ENCODE measurements at places on chromosomes 2 and 18.

DNA sequence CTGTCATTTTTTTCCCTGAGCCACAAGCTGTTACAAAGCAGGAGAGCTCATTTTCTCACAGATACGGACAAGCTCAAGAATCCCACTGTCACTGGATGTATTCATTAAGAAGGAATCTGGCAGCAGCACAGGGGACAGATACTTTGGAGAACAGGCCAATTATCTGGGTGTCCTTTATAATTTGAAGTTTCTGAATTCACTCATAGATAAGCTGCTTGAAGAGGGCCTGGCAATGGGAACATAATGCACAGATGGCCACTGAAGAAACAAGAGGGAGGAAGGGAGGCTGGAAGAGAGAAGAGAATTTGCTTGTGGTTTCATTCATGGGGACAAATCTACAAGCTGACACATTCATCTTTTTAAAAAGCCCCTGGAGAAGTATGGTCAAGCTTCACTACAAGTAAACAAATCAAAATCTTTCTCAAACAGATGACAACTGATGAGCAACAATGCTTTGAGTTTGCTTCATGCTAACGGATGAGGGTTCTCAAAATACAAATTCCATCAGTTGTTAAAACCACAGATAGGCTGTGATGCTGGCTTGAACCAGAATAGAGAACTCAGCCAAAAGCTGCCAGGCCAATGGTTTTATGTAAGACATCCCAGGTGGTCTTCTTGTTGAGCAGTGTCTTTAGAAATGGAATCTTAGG lies 11.9 kb downstream of the BCL2 start:
- H3K27ac ChIP-seq, result peak overlapping the region; percentile 49
- no peak for DNase-seq
- H3K4me3 ChIP-seq, result no peak overlapping the region
- H3K4me1 ChIP-seq, result peaks cover 58% of the 10 kb centered on the region
- peaks cover 9% of the 10 kb centered on the region for H3K36me3 ChIP-seq

- H3K4me3 ChIP-seq, result no peak overlapping the region
- H3K36me3 ChIP-seq, result peaks cover 10% of the 10 kb centered on the region
- DNase-seq, result no peak
- H3K27ac ChIP-seq, result no peak overlapping the region
- H3K27me3 ChIP-seq, result no peaks in the 10 kb centered on the region
- H3K4me1 ChIP-seq, result no peaks in the 10 kb centered on the region
These were observed 105.5 kb downstream of the RTP5 start for GRCh38 chr2:241974851-241975592.

DNA sequence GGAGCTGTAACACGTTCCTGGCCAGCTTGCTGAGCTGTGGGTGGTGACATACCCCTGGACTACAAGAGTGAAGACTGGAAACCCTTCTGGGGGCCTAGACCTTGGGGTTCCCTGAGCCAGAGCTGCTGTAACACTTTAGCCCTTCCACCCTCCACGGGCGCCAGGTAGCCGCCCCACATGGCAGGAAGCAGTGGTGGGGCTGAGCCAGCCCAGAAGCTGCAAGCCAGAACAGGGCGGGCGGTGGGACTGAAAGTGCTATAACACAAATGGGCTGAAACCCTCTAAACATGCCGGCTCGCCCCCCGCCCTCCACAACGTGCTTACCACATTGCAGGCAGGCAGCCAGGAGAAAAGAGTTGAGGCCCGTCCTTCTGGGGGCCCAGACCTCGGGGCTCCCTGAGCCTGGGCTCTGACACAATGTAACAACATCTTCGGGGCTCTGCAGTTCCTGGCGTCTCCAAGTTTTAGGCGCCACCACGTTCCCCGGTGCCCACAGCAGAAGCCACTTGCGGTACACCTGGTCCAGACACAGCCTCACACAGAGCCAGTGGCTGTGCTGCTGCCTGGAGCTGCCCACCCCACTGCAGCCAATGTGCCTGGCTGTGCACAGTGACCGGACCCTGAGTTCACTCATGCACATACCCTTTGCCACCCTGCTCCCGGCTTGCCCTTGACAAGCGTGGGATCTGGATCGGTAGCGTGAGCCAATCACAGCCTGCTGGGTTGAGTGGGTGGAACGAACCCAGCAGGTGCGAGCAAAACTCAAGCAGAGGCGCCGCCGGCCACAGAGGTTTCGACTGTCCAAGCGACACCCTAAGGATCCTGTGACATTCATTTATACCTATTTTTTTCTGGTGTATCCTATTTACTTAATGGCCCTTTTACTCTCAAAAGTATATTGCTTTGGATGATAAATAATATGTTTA lies 127.4 kb upstream of the FHL2 start:
- H3K4me1 ChIP-seq, result no peaks in the 10 kb centered on the region
- no peak overlapping the region for H3K27ac ChIP-seq
- no peak for DNase-seq
- no peak overlapping the region for H3K4me3 ChIP-seq

DNA sequence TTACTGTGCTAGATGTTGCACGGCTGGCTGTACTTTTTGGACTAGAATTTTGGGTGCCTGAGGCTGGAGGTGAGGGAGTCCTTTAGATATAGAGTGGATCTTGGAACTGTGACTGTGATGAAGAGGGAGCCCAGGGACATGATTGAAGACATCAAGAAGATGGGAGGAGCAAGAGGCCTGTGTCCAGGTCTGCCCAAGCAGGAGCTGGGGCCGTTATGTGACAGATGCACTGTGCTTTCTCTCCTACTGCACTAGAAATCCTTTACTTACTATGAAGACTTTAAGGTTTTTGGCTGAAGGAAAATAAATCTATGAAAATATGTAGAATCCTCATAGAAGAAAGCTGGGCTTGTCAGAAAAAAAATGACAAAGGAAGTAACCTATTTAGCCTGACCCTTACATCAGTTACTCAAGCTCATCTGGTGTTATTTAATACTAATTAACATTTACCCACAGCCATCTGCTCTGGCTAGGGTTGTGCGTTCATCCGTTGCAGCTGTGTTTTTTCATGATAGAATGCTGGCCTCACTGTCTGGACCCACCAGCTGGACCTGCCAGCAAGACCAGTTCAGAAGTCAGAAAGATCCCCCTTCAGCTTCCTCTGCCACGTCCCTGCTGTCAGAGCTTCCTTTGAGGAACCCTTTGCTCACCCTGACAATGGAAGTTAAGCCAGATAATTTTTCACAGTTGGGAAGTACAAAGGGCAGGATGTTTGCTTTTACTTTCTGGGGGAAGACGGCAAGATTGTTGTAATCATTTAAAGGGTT lies 16.7 kb downstream of the TSN start:
- DNase-seq, result no peak
- H3K4me1 ChIP-seq, result no peaks in the 10 kb centered on the region
- H3K4me3 ChIP-seq, result no peak overlapping the region
- no peaks in the 10 kb centered on the region for H3K27me3 ChIP-seq
- no peak overlapping the region for H3K27ac ChIP-seq

DNA sequence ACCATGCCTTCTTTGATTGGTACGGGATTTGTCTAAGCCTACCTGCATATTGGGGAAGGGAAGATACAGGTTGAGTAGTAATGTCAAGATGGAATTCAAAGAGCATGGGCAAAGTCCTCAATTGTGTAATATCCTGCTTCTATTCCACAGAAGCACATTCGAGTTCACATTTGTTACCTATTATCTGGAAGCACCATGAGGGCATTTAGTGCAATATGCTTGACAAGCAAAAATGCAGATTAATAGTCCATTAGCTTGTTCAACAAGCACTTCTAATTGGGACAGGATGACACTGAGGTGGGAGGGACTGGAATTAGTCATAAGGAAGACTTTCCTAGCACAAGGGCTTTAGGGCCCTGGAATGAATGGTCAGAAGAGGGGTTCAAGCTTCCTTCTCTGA lies 40.5 kb downstream of the MYO5B start:
- no peaks in the 10 kb centered on the region for H3K36me3 ChIP-seq
- DNase-seq, result no peak
- H3K27ac ChIP-seq, result no peak overlapping the region
- no peaks in the 10 kb centered on the region for H3K4me1 ChIP-seq
- H3K4me3 ChIP-seq, result no peak overlapping the region

GRCh38 chr2:67159929-67160328 lies 237.2 kb upstream of the ETAA1 start:
- DNase-seq, result no peak
- H3K4me1 ChIP-seq, result no peaks in the 10 kb centered on the region
- no peaks in the 10 kb centered on the region for H3K36me3 ChIP-seq

- no peaks in the 10 kb centered on the region for H3K36me3 ChIP-seq
- no peaks in the 10 kb centered on the region for H3K27me3 ChIP-seq
- H3K27ac ChIP-seq, result no peak overlapping the region
- DNase-seq, result no peak
- no peaks in the 10 kb centered on the region for H3K4me1 ChIP-seq
These were observed 41.8 kb upstream of the AFF3 start for GRCh38 chr2:100184055-100184737.

DNA sequence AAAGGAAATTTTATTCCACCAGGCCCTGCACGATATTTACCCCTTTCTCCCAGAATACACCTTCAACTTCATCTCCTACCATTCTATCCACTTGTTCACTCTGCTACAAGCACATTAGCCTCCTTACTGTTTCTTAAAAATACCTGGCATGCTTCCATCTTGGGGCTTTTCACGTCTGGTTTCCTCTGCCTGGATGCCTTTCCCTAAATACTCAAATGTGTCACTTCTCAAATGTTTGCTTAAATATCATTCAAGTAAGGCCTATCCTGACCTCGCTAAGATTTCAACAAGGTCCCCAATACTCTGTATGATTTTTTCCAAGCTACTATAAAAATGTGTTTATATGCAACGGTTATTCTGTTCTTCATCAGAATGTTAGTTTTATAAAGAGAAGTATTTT lies 433.0 kb upstream of the CHAC2 start:
- H3K27ac ChIP-seq, result no peak overlapping the region
- H3K4me1 ChIP-seq, result no peaks in the 10 kb centered on the region
- no peaks in the 10 kb centered on the region for H3K27me3 ChIP-seq
- no peak overlapping the region for H3K4me3 ChIP-seq

- no peak overlapping the region for H3K4me3 ChIP-seq
- no peaks in the 10 kb centered on the region for H3K4me1 ChIP-seq
- H3K36me3 ChIP-seq, result no peaks in the 10 kb centered on the region
These were observed 231.7 kb upstream of the CCDC150 start for GRCh38 chr2:196407675-196408264.

DNA sequence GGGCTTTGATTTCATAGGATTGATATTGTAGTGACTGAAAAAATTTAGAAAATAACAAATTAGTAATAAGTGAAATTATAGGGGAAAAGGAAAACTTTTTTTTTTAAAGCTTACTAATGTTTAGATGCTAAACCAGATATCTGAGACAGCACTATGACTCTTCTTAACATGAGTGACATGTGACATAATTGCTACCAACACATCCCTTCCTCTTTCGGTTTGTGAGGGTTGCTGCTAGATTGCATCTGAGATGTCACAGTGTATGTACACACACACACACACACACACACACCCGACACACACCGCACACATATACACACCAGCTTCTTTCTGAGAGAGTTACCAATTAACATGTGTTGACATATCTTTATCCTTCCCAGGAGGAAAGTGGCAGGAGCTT lies 18.0 kb downstream of the RAPGEF4 start:
- no peak overlapping the region for H3K4me3 ChIP-seq
- no peak for DNase-seq
- H3K36me3 ChIP-seq, result no peaks in the 10 kb centered on the region
- no peaks in the 10 kb centered on the region for H3K4me1 ChIP-seq
- H3K27me3 ChIP-seq, result peaks cover 25% of the 10 kb centered on the region

GRCh38 chr18:22060361-22060760 lies 109.0 kb upstream of the GATA6 start:
- no peaks in the 10 kb centered on the region for H3K36me3 ChIP-seq
- H3K4me3 ChIP-seq, result no peak overlapping the region
- DNase-seq, result no peak
- H3K4me1 ChIP-seq, result no peaks in the 10 kb centered on the region

DNA sequence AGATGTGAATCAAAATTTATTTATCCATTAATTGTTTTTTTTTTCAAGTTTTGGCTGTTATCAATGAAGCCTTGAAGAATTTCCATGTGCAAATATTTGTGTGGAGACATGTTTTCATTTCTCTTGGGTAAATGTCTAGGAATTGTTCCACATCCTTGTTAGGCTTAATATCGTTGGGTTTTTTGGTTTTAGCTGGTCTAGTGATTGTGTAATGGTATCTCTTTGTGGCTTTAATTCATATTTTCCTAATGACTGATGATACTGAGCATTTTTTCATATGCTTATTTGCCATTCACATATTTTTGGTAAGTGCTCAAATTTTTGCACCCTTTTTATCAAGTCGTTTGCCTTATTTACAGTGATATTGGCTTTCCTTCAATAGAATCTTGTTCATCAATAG lies 250.3 kb upstream of the EPHA4 start:
- H3K27ac ChIP-seq, result no peak overlapping the region
- H3K4me1 ChIP-seq, result no peaks in the 10 kb centered on the region
- no peaks in the 10 kb centered on the region for H3K36me3 ChIP-seq
- no peak overlapping the region for H3K4me3 ChIP-seq

- H3K27ac ChIP-seq, result peak overlapping the region; percentile 91
- H3K36me3 ChIP-seq, result peaks cover 54% of the 10 kb centered on the region
- DNase-seq, result no peak
- H3K4me3 ChIP-seq, result peak overlapping the region; percentile 79
These were observed 19.2 kb downstream of the CDC42EP3 start for GRCh38 chr2:37652199-37652640.

- H3K27me3 ChIP-seq, result peaks cover 17% of the 10 kb centered on the region
- DNase-seq, result no peak
- no peak overlapping the region for H3K27ac ChIP-seq
These were observed 24.0 kb downstream of the LGALSL start for GRCh38 chr2:64477979-64478378.

DNA sequence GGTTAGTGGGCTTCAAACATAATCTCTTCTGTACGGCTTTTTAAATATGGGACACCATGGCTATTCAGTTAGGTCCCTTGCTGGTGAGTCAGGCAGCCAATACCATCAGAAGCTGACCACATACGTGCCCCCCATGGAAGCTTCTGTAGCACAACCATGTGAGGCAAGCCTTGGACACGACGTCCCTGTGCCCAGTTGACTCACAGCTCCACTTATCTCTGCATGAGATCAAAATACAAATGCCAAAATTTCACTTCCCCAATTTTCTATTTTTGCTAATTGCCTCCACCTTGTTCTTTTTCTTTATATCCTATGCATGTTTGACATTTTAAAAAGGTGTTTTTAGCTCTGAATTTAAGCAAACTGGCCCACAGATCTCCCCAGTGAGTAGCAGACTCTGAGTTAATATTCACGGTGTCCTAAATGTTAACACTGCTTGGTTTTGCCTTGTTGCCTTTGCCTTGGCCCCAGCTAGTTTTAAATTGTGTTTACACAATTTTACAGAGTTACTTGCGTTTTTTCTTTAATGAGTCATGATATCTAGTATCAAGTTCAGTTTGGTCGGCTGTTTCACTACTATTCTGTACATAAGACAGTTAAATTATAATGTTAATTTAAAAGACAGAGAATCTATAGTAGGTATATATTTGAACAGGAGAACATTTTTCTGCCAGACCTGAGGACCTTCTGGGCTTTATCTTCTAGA lies 77.5 kb downstream of the CDCA7 start:
- H3K36me3 ChIP-seq, result no peaks in the 10 kb centered on the region
- peaks cover 40% of the 10 kb centered on the region for H3K27me3 ChIP-seq
- no peak overlapping the region for H3K27ac ChIP-seq
- H3K4me1 ChIP-seq, result no peaks in the 10 kb centered on the region

GRCh38 chr2:182717416-182717815 lies 1.4 kb downstream of the DNAJC10 start:
- H3K36me3 ChIP-seq, result peaks cover 15% of the 10 kb centered on the region
- H3K27ac ChIP-seq, result no peak overlapping the region
- no peak for DNase-seq

All from effector memory CD8-positive, alpha-beta T cell (primary cell).